ENCODE measurements at places on chromosomes 1 and 21.
A peak's percentile ranks its signal among the peaks of the same experiment; 100 is the strongest.

GRCh38 chr1:31701091-31701736 is 2.6 kb downstream of the COL16A1 start:
- no peak for DNase-seq

- no peak for DNase-seq
Measured at GRCh38 chr1:214075305-214075998, 87.7 kb downstream of the PROX1 start.

DNA sequence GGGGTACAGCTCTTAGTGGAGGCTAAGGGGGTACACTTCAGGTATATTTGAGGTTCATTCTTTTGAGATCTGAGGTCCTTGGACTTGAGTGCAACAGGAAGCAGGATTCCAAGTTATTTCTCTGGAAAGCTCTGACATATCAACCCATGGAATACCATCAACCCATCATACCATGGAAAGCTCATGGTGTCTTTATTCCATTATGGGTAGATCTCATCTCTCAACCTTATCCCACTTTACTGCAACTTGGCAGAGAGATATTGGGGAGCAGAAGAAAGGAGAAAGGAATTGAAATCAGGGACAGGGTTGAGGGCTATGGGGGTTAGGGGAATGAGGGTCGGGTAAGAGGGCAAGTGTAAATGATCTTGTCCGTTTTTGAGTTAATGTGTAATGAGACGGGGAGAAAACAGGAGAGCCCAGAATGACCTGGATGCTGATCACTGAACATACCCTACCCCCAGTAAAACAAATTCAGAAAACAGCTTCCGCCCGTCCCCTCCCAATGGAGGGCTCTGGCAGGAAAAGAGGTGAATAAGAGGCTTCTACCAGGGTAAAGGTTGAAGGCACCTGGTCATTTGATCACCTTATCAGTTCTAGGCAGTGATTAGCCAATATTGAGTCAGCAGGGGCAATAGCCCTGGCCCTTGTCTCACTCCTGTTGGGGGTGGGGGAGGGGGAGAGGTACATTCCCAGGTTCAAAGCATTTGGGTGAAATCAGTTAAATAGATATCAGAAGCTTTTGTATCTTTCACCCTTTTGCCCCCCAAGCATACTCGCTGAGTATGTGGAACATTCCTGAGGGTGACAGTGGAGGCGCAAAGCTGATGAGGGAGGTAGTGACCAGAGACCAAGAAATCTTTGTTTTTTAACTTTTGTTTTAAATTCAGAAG is 622 bp upstream of the APOA2 start:
- no peak for DNase-seq

DNA sequence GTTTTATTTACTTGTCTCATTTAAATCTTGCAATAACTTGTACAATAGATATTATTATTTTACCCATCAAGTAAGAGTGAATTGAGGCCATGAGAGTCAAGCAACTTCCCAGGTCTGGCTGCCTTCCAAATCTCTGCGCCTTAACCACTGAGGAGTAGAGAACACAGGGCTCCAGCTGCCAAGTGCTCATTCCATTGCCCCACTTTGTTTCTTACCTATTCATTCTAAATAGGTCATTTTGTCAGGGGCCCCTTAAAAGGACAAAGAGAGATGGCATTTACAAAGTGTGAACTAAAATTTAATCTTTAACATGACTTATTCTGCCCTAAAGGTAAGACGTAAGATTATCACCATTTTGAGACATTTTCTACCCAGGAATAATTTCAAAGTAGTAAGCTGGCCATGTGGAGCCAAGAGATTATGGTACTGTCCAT is 3.5 kb downstream of the PPP1R15B start:
- no peak for DNase-seq

GRCh38 chr1:219149953-219150352 is 23.7 kb upstream of the LYPLAL1 start:
- no peak for DNase-seq

GRCh38 chr1:151593730-151594129 is 18.1 kb upstream of the SNX27 start:
- DNase-seq, result no peak

- no peak for DNase-seq
Measured at GRCh38 chr1:54353959-54354358, 52.2 kb downstream of the SSBP3 start.

- DNase-seq, result no peak
Measured at GRCh38 chr1:151416231-151416630, 16.9 kb downstream of the PSMB4 start.

GRCh38 chr1:214439352-214440119 is 111.9 kb downstream of the PTPN14 start:
- DNase-seq, result no peak

- peak; percentile 64 for DNase-seq
Measured at GRCh38 chr1:181104790-181105133, 16.3 kb downstream of the IER5 start.

DNA sequence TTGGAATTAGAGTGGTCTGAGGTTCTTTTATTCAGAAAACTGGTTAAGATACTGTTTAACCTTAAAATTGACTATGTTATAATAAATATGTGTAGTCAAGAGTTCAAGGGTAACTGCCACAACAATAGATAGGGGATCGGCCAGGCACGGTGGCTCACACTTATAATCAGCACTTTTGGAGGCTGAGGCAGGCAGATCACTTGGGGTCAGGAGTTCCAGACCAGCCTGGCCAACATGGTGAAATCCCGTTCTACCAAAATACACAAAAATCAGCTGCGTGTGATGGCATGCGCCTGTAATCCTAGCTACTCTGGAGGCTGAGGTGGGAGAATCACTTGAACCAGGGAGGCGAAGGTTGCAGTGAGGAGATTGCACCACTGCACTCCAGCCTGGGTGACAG is 39.5 kb downstream of the PDC start:
- DNase-seq, result no peak

GRCh38 chr1:89525169-89525855 is 683 bp downstream of the LRRC8B start:
- peak; percentile 43 for DNase-seq

Data from CD4-positive, alpha-beta T cell treated with Interferon gamma for 1 hour (primary cell).